ENCODE measurements at places on chromosomes 2 and 18. TPM values are rescaled to one million over a fixed set of nuclear protein-coding genes. Genes with fewer than 3 reads are reported as not detected.
A peak's percentile ranks its signal among the peaks of the same experiment; 100 is the strongest.

Gene CYP27C1
- 0.50 TPM for total RNA-seq

Gene TSPYL6
- total RNA-seq = 38.3 TPM

Gene CTDP1
- 47.2 TPM for total RNA-seq

Gene AUP1
- total RNA-seq = 169 TPM

Gene MEIS1
- 13.8 TPM for total RNA-seq

Gene CNTNAP5
- total RNA-seq = 0.39 TPM

GRCh38 chr18:67199993-67200617 is 316.4 kb downstream of the DSEL start:
- no peaks in the 10 kb centered on the region for H3K4me1 ChIP-seq
- H3K36me3 ChIP-seq = no peaks in the 10 kb centered on the region
- no peaks in the 10 kb centered on the region for H3K27me3 ChIP-seq
- H3K27ac ChIP-seq = no peak overlapping the region

- H3K4me3 ChIP-seq = no peak overlapping the region
- DNase-seq = no peak
- H3K4me1 ChIP-seq = no peaks in the 10 kb centered on the region
- H3K36me3 ChIP-seq = no peaks in the 10 kb centered on the region
- no peak overlapping the region for H3K27ac ChIP-seq
- no peaks in the 10 kb centered on the region for H3K27me3 ChIP-seq
Observed at GRCh38 chr2:3759331-3759730, 56.0 kb downstream of the DCDC2C start.

DNA sequence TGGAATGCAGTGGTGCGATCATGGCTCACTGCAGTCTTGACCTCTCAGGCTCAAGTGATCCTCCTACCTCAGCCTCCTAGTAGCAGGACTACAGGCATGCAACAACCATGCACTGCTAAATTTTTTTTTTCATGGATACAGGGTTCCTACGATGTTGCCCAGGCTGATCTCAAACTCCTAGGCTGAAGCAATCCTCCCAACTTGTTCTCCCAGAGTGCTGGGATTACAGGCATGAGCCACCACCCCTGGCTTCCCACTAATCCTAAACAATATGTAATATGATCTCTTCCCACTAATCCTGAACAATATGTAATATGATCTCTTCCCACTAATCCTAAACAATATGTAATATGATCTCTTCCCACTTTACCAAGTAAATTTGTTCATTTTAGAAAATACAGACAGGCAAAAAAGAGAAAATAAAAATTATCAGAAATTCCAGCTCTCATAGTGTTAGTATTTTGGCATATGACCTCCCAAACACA is 33.7 kb upstream of the C18orf32 start:
- no peak overlapping the region for H3K4me3 ChIP-seq
- no peaks in the 10 kb centered on the region for H3K4me1 ChIP-seq
- no peak overlapping the region for H3K27ac ChIP-seq
- no peak for DNase-seq

DNA sequence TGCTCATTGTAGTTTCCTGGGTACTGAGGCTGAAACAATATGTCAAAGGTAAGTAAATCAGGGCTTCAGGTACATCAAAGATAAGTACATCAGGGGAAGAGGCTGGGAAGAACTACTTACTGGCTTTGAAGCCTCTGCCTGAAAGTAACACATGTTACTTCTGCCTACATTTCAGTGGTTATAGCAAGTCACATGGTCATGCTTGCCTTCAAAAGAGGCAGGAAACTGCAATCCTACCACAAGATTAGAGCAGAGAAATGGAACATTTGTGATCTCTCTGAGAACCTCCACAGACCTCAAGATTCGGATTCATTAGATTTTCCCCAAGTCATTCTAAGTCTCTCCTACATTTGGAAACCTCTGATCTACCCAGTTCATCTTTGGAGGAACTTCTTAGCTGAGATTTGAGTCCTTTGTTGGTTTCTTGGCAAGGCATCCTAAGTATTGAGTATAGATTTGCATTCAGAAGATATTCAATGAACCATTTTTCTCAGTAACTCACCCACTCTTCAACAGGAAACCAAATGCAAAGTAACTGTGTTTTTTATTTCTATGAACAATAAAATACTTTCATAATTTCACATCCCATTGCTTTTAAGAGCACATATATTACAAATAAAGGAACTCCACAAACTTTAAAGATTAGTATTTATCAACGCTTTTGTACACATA is 48.5 kb upstream of the CCDC195 start:
- H3K36me3 ChIP-seq = no peaks in the 10 kb centered on the region
- no peaks in the 10 kb centered on the region for H3K4me1 ChIP-seq
- H3K27ac ChIP-seq = no peak overlapping the region

DNA sequence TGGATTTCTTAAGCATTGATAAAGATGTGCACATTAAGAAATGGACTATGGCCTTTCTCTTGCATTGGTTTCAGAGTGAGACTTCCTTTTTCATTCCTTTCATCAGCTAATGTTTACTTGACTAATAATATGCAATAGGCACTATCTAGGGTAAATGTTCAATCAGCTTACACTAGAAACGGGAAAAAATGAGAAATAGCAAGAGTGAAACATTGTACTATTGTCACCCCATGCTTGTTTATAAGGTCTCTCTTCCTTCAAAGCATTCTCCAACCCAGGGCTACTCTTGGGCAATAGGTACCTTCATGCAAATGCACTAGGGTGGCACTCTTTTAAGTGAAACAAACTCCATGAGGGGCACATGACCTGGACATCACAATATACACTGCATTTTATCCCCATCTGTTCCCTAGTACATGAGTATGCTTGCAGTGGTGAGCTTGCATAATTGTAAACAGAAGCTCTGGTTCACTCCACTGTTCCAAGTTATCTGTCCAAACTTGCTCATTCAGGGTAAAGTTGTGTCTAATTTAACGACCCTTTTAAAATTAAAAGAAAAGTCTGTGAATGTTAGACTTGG is 402.3 kb downstream of the ERBB4 start:
- H3K4me1 ChIP-seq = no peaks in the 10 kb centered on the region
- DNase-seq = no peak
- H3K27ac ChIP-seq = no peak overlapping the region

- H3K4me1 ChIP-seq = peaks cover 7% of the 10 kb centered on the region
- no peaks in the 10 kb centered on the region for H3K27me3 ChIP-seq
- no peak for DNase-seq
- H3K36me3 ChIP-seq = no peaks in the 10 kb centered on the region
Observed at GRCh38 chr2:217695033-217695520, 307.7 kb downstream of the TNS1 start.

- DNase-seq = no peak
- no peak overlapping the region for H3K27ac ChIP-seq
- no peaks in the 10 kb centered on the region for H3K27me3 ChIP-seq
- no peaks in the 10 kb centered on the region for H3K4me1 ChIP-seq
- no peaks in the 10 kb centered on the region for H3K36me3 ChIP-seq
Observed at GRCh38 chr2:150127995-150128394, 359.5 kb downstream of the RND3 start.

DNA sequence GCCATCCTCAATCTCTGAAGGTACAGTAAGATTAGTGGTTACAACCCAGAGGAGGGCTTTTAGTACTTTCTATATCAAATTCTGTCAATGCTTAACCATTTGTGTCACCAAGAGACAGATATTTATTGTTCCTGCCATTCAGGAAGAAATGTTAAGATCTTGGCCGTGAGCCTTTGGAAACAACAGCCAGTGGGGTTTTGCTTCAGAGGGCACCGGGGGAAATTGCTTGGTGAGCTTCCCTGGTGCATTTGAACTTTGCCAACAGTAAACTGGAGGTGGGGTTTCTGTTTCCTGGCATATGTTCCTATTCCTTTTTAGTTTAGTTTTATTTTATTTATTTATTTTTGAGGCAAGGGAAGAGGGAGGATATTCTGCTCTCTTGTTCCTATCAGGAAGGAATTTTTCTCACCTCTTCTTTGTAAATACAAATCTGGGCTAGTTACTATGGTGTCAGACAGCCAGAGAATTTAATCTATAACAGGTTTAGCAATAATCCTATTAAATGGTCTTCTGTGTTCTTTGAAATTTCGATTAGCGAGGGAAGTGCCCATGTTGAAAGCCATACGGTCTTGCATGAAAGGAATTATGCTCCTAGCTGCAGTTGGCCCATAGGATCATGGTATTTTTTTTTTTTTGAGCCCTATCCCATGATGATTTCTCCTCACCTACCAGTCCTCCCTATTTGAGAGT is 95.7 kb downstream of the MAIP1 start:
- H3K36me3 ChIP-seq = no peaks in the 10 kb centered on the region
- no peaks in the 10 kb centered on the region for H3K4me1 ChIP-seq
- DNase-seq = no peak
- no peaks in the 10 kb centered on the region for H3K27me3 ChIP-seq

GRCh38 chr18:21264651-21265050 is 22.6 kb downstream of the GREB1L start:
- DNase-seq = no peak
- no peaks in the 10 kb centered on the region for H3K27me3 ChIP-seq

DNA sequence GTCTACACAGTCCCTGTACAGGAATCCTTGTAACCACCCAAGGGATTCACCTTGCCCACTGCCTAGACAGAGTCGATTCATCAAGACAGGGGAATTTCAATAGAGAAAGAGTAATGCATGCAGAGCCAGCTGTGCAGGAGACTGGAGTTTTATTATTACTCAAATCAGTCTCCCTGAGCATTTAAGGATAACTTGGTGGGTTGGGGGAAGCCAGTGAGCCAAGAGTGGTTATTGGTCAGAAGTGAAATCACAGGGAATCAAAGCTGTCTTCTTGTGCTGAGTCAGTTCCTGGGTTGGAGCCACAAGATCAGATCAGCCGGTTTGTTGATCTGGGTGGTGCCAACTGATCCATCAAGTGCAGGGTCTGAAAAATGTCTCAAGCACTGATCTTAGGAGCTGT is 17.8 kb upstream of the FAM98A start:
- H3K27me3 ChIP-seq = no peaks in the 10 kb centered on the region
- no peak for DNase-seq
- H3K4me3 ChIP-seq = no peak overlapping the region
- H3K36me3 ChIP-seq = no peaks in the 10 kb centered on the region
- peaks cover 6% of the 10 kb centered on the region for H3K4me1 ChIP-seq

- H3K4me1 ChIP-seq = no peaks in the 10 kb centered on the region
- H3K27me3 ChIP-seq = no peaks in the 10 kb centered on the region
- H3K27ac ChIP-seq = no peak overlapping the region
- DNase-seq = no peak
- H3K4me3 ChIP-seq = no peak overlapping the region
- H3K36me3 ChIP-seq = no peaks in the 10 kb centered on the region
Observed at GRCh38 chr2:168277276-168277675, 29.9 kb upstream of the STK39 start.

DNA sequence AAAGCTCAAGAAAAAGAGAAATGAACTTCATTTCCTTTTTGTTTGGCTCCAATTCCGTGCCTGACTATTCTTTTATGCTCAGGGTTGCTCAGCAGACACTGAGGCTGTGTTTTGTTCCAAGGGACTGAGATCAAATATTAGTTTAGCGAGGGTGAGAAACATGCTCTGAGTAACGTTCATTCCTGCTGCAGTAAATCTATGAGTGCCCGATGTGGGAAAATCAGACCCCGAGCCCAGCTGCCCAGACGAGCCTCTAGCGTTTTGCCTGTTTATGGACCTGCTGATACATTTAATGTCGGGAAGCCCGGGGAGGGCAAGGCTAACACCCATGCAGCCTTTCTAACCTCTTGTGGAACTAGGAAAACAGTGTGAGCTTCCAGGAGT is 119.2 kb downstream of the VAPA start:
- peak overlapping the region; percentile 46 for H3K27ac ChIP-seq
- peaks cover 24% of the 10 kb centered on the region for H3K4me1 ChIP-seq
- no peaks in the 10 kb centered on the region for H3K36me3 ChIP-seq
- H3K4me3 ChIP-seq = peak overlapping the region; percentile 50
- no peaks in the 10 kb centered on the region for H3K27me3 ChIP-seq

- no peaks in the 10 kb centered on the region for H3K27me3 ChIP-seq
- no peak overlapping the region for H3K4me3 ChIP-seq
- H3K4me1 ChIP-seq = no peaks in the 10 kb centered on the region
Observed at GRCh38 chr2:39059366-39059952, 61.4 kb downstream of the SOS1 start.

All from testis (tissue), 5 donors.